Kidney glomerular epithelial cell (primary cell): ENCODE measurements at places on chromosomes 3 and 15.

DNA sequence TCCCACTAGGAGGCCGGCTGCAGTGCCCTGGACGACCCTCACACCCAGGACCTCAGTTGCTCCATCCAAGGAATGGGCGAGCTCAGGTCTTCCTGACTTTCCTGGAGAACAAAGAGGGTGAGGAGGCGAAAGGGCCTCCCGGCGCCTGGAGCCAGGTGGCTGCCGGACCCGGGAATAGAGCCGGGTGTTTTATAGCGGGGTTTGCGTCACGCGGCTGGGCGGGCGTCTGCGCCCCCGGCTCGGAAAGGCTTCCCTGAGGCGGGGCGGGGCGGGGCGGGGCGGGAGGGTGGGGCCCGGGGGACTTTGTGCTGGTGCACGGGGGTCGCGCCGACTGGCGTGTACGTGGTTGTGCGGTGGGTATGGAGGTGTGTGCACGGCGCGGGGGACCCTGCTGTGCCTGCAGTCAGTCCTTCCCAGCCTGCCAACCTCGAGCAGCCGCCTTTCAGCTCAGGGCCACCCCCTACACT, 4.6 kb upstream of the PRKCD start:
- no peak for DNase-seq

GRCh38 chr15:57686657-57687056, 19.9 kb upstream of the POLR2M start:
- no peak for DNase-seq

- DNase-seq: no peak
Measured at GRCh38 chr15:64134345-64134829, 17.1 kb upstream of the SNX22 start.

DNA sequence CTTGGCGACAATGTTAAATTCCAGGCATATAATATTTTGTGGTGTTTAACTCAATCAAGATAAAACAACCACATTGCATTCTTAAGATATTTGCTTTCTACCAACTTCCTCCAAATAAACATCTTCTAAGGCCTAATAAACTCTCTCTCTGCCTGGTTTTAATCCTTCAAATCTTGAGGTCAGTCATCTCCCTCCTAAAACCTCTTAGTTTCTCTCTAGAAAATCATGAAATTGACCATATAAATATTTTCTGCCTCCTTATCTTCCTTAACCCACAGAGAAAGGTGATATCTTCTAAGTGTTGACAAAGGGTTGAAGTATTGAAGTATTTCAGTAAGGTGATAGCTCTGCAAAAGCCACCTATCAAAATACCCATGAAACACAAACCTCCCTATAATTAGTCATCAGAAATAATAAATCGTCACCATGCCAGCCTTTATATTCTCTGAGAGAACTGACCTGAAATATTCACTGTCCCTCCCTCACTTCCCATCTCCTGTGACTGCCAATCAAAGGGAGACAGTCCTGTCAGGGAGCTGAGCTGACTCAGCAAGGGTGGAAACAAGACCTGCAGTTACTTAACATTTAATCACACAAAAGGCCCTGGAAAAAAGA, 1261.1 kb downstream of the ROBO1 start:
- peak; percentile 65 for DNase-seq

GRCh38 chr3:187077085-187077484, 62.2 kb downstream of the RPL39L start:
- no peak for DNase-seq

- DNase-seq: no peak
Measured at GRCh38 chr15:65197337-65197645, 12.1 kb upstream of the CLPX start.

DNA sequence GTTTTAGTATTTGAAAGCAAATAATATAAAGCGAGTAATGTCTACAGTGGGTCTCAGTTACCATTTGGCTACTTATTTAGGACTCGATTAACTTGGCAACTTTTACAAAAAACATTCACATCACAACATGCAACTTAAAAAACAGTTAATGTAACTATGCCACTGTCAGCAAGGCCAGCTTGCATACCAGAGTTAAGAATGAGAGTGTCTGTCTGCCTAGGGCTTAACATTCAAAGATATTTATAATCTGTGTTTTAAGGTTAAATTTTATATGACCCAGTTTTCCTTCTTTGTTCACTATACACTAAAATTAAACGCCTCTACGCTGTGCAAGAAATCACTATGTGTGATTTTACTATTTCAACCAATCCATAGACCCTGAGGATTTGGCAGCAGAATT, 5.2 kb upstream of the CDAN1 start:
- no peak for DNase-seq

- no peak for DNase-seq
Measured at GRCh38 chr3:100260081-100260684, 609 bp upstream of the TBC1D23 start.

- DNase-seq: no peak
Measured at GRCh38 chr3:28053759-28054158, 187.7 kb upstream of the CMC1 start.

DNA sequence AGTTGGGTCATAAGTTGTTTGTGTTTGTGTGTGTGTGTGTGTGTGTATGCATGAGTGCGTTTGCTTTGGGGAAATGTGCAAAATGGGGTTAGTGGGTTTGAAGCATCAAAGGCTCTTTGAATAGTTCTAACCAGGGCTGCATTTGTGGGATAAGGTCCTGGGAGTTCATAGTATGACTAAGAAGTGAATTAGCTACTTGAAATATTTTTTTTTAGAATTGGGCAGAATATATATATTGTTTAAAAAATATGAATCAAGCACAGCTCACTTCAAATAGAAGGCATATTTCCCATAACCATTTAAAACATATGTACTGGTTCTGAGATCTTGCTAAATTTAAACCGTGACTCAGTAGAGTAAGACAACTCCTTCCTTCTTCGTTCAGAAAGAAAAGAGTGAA, 43.1 kb downstream of the IGF2BP2 start:
- no peak for DNase-seq

DNA sequence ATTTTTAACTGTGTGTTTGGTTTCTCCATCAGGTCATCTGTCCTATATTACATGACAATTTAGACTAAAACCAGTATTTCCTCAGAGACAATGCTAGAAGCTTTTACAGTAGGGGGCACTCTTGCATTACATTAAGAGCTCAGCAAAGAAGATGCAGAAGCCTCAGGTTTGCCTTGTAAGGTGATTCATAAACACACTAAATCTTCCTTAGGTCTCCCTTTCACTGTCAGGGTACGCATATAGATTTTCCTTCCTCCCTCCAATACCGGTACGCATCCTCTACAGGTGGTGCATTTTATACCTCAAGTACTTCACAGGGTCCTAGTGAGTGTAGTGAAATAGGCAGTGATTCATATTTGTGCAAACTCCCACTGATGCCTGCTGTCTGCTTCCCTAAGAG, 46.5 kb downstream of the CD86 start:
- peak; percentile 72 for DNase-seq

GRCh38 chr3:70990185-70990584, 593.3 kb downstream of the FOXP1 start:
- no peak for DNase-seq

- DNase-seq: peak; percentile 20
Measured at GRCh38 chr3:48301800-48302166, 31.7 kb downstream of the SPINK8 start.

- no peak for DNase-seq
Measured at GRCh38 chr3:68045976-68046375, 391.6 kb upstream of the SUCLG2 start.

DNA sequence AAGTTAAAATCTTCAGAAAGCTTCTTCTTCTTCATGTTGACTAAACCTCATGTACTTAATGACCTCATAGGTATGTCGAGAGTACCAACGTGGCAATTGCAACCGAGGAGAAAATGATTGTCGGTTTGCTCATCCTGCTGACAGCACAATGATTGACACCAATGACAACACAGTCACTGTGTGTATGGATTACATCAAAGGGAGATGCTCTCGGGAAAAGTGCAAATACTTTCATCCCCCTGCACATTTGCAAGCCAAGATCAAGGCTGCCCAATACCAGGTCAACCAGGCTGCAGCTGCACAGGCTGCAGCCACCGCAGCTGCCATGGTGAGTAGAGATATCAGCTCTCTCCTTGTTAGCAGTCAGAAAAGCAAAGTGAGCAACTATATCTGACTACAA, 176.5 kb downstream of the MBNL1 start:
- DNase-seq: no peak

DNA sequence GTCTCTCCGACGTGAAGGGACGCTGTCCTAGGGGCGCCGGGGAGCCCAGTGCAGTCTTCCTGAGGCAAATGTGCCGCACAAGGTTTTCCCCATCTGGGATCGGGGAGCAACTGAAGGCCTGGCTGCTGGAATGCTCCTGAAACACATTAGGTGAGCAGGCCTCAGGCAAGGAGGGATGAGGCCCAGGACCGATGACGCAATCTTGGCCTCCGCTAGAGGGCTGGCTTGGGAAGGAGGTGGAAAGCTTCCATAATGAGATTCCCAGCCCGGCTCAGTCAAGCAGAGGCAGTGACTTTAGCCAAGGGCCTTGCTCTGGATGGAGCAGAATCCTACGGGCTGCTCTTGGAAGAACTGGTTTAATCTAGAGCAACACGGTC, 50.8 kb downstream of the CPN2 start:
- no peak for DNase-seq

DNA sequence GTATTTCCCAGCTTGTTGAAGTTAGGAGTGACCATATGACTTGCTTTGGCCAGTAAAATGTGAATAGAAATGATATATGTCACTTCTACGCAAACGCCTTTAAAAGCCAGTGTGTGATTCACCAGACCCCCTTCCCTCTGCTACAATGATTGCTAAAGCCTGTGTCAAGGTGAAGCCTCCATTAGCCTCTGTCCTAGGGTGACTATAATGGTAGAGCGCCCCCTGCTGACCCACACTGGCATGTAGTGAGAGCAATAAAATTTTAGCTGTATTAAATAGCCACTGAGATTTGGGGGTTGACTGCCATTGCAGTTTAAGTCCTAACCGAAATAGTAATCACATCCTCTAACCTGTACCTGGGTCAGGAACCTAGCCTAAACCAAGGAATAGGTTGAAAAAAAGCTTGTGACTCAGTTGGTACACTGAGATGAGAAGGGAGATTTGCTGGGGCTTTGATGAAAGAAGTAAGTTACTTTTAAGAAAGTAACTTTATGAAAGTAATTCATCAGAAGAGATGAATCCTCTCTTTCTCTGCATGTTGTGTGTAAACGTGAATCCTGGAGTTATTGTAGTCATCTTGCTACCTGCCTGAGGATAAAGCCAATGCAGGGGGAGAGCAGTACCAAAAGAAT, 52.6 kb downstream of the GTF2E1 start:
- DNase-seq: peak; percentile 74

GRCh38 chr15:57218826-57219576, 157.3 kb upstream of the CGNL1 start:
- DNase-seq: no peak

DNA sequence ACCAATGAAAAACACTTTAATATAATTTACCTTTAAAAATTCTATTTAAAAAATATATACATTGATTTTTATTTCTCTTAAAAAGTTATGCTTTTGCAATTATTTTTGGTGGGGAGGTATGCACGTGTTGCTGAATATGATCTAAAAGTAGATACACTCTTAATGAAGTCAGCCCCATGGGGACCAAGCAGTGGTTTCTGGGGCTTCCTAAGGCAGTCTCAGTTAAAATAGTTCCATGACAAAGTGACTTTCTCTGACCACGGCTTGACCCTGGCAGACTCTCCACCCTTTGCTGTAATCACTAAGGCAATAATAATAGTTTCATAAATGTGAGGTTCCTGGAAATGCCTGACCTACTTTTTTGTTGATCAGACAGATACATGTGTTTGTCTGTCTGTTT, 50.4 kb downstream of the CCR4 start:
- no peak for DNase-seq

DNA sequence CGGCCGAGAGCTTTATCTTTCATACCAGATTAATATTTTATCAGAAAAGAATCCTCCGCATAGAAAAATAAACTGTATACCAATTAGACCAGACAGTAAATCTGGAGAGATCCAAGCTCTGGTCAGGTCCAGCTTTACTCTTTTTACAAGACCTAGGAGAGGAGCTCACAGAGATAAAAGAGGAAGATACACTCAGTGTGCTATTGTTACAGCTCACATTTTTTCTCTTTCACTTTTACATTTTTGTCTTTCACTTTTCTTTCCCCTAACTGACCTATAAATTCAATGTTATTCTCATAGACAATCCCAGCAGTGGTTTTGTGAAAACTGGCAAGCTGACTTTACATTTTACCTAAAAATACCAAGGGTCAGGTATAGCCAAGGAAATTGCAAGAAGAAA, 55.8 kb downstream of the GUCA1C start:
- no peak for DNase-seq

DNA sequence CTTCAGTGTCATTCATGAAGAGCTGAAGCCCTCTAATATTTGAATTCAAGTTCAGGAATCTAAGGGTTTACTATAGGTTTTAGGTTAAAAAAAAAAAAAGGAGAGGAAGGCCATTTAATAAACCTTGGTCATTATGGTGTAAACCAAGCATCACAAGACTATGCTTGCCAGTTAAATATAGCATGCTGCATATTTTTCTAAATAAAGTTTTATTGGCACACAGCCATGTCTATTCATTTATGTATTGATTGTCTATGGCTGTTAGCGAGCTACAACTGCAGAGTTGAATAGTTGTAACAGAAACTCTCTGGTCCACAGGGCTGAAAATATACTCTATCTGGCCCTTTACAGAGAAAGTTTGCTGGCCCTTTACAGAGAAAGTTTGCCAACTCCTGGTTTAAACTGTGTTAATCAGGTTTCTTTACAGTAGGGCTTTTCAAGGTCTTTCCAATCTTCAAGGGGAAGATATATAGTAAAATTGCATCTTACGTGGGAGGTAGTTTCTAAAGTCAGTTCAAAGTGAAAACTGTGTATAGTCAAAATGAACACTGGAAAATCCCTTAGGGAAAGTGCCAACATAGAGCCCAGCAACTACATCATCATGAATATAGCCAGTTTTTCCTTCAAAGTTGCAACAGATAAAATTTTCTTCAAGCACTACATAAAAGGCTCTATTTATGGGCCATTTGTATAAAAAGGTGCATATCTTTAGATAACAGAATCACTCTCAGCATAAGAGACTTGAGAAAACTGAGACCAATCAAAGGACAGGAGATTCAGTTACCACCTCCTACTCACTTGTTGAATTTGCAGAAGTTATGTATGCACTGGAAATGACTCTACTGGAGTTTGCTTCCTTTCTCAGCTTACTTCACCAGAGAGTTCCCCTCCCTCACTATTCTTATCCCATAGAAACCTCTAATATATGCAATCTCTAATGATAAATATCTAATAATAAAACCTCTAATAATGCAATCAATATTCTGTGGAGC, 49.7 kb upstream of the FRMD4B start:
- DNase-seq: no peak

DNA sequence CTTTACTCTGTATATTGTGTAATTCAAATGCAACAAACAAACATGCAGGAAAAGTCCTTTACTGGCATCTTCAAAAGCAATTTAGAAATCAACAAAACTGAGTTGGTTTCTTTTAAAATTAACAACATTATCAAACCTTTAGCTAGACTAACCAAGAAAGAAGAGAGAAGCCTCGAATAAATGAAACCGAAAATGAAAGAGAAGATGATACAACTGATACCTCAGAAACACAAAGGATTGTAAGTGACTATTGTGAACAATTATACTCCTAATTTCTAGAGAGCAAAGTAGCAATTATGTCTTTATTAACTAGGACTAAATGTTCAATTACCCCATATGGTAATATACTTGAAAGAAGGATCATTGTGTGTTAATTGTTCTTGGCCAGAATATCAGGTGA, 49.2 kb upstream of the P3H2 start:
- peak; percentile 42 for DNase-seq
